Activated gamma-delta T cell (primary cell): ENCODE measurements at places on chromosomes 11 and 22.

DNA sequence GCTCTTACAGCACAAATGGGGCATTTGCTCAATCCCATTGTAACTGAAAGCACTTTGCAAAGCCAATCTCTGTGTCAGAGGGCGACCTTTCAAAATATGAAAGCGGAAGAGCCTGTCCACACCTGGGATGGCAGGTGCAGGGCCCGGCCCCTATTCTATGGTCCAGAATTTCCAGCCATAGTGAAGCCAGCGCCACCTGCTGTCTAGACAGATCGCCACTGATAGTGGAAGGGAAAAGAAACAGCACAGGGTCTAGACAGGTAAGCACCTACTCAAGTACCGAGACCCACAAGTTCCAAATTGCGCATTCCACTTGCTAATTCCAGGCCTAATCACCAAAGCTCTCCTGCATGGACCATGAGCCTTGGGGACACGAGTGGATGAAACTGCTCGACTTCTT lies 141.4 kb downstream of the NTM start:
- no peak for DNase-seq

DNA sequence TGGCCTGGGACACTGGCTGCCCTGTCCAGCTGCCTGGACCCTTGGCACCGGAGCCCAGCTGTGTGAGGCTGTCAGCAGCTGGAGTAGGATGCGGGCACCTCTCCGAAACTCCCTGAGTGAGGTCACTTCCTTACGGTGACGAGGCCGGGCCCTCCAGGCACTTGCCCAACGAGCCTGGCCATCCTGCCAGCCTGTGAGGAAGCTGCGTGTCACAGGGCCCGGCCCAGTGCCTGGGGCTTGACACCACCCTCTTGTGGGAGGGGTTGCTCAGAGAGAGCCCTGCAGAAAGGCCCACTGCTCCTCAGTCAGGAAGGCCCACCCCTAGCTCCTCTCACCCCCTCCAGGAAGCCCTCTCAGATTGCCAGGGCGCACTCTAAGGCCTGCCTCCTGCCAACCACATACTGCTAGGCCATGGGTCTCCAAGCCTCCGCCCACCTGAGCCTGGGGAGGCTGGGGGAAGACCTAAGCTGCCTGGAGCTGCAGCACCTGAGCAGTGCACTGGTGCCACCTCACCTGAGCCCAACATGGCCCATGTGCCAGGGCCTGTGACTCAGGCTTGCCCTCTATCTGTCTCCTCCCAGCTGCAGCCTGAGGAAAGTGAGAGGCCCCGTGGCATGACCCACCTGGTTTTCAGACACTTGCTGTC lies 4.3 kb upstream of the PHLDA2 start:
- no peak for DNase-seq

GRCh38 chr22:50252082-50253045 lies 1.3 kb upstream of the HDAC10 start:
- no peak for DNase-seq

GRCh38 chr22:41970601-41971000 lies 1.4 kb downstream of the SEPTIN3 start:
- DNase-seq = no peak

- DNase-seq = no peak
Measured at GRCh38 chr11:117281159-117281558, 10.0 kb upstream of the BACE1-AS start.

- no peak for DNase-seq
Measured at GRCh38 chr11:10225553-10225952, 68.5 kb downstream of the SBF2 start.

GRCh38 chr11:10666556-10667520 lies 26.7 kb downstream of the IRAG1 start:
- no peak for DNase-seq

GRCh38 chr11:9231848-9232177 lies 33.3 kb downstream of the DENND5A start:
- no peak for DNase-seq

DNA sequence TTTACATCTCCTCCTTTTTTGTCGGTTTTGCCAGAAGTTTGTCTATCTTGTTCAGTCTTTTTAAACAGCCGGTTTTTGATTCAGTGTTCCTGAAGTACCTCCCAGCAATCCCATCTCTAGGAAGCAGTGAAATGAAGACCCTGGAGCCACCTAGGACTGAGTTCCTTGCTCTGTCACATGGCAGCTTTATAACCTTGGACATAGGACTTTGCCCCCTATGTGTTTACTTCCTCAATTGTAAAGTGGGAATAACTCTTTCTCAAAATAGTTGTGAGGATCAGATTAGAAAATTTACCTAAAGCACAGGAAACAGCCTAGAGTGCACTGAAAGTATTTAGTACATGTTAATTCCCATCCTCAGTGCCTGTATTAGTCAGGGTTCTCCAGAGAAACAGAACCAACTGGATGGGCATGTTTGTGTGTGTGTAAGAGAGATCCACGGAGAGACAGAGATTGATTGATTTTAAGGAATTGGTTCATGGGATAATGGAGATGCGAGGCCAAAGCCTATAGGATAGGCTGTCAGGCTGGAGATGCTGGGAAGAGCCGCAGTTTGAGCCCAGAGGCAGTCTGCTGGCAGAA lies 20.0 kb downstream of the FAM83F start:
- DNase-seq = no peak

- no peak for DNase-seq
Measured at GRCh38 chr11:7651140-7651551, 22.2 kb downstream of the CYB5R2 start.

DNA sequence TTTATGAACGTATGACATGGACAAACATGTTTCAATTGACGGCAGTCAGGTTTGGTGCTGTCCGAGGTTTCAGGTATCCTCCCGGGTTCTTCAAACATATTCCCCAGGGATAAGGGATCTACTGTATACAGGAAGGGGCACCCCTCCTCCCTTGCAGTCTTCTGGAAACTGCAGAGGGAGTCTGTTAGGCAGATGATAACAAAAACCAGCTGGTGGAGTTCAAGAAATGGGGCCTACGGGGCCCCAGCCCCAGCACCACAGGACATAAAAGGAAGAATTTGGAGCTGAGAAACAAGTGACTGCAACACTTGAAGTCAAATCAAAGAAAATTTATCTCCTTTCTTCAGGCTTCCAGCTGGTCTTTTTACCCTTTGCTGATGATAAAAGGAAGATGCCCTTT lies 32.1 kb downstream of the SNU13 start:
- no peak for DNase-seq

DNA sequence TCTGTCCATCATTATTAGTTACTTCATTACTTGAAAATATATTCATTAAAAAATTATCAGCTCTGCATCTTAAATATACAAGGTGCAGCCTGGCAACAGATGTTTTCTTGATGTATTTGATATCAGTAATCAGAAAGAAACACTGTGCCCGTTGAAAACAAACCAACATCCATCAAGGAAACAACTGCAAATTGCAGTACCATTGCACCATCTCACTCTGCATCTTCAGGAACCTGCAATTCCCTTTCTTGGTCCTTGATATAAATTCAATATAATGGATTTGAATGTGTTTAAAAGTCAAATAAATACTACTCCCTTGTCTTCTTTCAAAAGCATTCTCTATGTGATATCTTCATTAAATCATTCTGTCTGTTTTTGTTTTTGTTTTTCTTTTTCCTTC lies 1131.2 kb downstream of the FAM181B start:
- DNase-seq = no peak

- DNase-seq = no peak
Measured at GRCh38 chr22:46969961-46970360, 207.5 kb downstream of the TBC1D22A start.

GRCh38 chr11:67666676-67667489 lies 7.5 kb downstream of the ALDH3B2 start:
- no peak for DNase-seq

- DNase-seq = no peak
Measured at GRCh38 chr11:34599406-34599945, 21.4 kb upstream of the EHF start.

DNA sequence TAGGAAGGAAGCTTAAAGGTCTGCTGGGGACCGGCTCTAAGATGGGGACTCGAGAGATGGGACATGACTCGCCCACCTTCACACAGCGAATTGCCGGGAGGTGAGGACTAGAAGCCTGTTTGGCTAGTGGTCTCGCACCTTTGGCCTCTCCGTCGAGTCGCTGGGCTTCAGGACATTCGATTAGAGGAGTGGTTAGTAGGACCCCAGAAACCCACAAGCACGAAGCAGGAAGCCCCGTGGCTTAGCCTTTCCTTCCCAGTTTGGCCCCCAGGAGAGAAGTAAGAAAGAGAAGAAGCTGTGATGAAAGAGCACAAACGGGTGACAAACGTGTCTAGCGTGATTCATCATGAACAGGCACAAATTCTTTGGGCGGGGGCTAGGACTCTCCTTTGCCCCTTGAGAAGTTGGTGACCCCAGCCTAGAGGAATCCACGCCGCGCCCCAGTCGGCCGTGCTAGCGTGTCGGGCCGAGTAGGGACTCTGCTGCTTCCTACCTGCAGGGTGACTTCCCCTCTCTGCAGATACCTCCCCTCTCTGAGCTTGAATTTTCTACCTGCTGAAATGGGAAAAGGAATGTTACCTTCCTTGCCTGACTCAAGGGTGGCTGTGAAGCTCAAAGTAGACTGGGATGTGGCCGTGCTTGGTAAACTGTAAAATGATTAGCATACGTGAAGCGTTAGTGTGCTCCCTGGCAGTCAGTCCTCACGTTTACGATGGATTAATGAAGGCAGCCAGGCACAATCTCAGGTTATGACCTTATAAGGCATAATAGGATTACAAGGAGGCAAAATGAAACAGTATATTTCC lies 1.1 kb upstream of the ADM start:
- DNase-seq = peak; percentile 12

DNA sequence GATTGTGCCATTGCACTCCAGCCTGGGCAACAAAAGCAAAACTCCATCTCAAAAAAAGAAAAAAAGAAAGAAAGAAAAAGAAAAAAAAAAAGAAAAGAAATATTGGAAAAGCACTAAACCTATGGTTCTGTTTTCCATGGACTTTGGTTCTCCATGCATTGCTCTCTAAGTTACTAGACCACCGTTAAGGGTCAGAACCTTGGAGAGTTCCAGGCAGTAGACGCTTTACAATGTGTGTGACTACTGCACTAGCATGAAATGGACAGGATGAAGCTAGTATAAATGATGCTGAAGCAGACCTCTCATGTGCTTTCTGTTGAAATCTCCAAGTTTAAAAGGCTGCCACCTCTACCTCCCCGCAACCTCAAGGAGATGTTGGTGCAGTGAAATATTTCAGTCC lies 63.5 kb downstream of the SIK2 start:
- DNase-seq = no peak

GRCh38 chr11:108559340-108559739 lies 34.2 kb downstream of the EXPH5 start:
- DNase-seq = no peak

- DNase-seq = no peak
Measured at GRCh38 chr22:39638958-39639357, 68.4 kb downstream of the CACNA1I start.

- DNase-seq = no peak
Measured at GRCh38 chr11:721247-721740, 15.3 kb downstream of the EPS8L2 start.

- no peak for DNase-seq
Measured at GRCh38 chr11:112882494-112883381, 78.5 kb upstream of the NCAM1 start.

DNA sequence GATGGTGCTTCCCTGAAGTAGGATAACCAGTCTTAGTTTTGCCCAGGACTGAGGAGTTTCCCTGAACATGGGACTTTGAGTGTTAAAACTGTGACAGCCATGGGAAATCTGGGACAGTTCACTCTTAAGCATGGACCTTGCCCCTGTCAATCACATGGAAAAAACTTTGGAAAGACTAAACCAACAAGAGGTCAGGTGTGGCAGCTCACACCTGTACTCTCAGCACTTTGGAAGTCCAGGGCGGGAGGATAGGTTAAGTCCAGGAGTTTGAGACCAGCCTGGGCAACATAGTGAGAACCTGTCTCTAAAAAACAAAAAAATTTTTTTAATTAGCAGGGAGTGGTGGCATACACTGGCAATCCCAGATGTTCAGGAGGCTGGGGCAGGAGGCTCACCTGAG lies 3.3 kb upstream of the AMBRA1 start:
- no peak for DNase-seq

GRCh38 chr11:17593466-17594245 lies 46.6 kb downstream of the OTOG start:
- no peak for DNase-seq

DNA sequence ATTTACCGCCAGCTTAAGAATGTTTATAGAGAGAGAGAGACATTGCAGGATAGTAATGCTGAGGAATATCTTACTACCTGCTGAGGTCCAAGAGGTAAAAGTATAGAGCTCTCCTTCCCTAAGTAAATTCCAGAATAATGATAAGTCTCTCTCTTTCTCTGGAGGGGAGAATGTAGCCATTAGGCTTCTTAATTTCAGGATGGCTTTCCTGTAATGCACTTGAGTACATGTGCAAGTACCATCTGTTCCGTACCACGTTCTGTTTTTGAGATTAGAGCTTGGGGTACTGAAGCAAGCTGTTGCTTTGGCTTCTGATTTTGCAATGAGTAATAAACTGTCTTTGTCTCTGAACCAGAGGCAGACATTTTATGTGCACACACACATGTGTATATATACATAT lies 1314.0 kb downstream of the JRKL start:
- no peak for DNase-seq

- DNase-seq = no peak
Measured at GRCh38 chr11:58928691-58929090, 10.6 kb upstream of the GLYATL1 start.

DNA sequence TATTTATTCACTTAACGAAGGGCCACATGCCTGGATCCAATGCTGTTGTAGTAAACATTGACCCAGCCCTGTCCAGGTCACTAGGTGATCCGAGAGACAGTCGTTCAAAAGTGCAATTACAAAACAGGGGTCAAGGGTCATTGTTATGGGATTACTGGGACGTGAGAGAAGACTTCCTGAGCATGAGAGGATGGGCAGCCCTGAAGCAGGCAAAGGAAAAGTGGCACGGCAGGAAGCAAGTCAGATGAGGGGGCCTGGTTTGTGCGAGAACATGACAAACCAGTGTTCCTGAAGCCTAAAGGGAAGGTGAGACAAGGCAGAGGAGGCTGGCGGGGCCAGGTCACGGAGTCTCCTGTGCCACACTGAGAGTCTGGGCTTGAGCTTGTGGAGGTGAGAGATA lies 15.8 kb upstream of the MMP20 start:
- DNase-seq = no peak

DNA sequence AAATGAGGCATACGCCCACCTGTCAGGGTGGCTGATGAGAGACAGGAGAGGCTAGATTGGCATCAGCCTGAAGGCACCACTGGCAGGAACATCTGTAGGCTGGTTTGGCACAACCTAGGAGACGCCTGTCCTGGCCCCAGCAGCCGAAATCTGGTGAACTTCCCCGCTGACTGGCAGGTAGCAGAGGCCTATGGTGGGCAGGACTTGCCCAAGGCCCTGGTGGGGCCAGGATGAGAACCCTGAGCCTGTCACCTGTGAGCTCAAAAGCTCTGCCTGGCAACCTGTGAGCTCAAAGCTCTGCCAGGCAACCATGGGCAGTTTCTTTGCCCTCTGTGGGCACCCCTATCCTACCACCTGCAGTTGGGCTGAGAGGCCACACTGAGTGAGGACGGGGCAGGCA lies 2.5 kb downstream of the DERL3 start:
- DNase-seq = no peak

DNA sequence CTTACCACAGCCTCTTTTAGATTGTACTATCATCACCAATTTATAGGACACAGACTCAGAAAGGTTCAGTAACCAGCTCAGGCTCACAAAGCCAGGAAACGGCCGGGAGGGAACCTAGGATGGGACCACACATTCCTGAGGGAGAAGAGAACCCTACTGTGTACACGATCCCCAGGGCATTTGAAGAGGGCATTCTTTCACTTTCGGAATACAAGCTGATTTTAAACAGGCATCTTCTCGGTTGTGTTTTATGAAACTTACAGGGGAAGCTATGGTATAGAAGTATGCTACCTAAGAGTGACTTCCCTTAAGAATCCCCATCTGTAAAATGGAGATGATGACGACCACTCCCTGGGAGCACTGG lies 19.0 kb downstream of the SMCO4 start:
- DNase-seq = no peak
